ENCODE measurements at places on chromosomes 16 and 17.

GRCh38 chr17:10149573-10150399, 48.6 kb downstream of the GAS7 start:
- peak; percentile 29 for DNase-seq

DNA sequence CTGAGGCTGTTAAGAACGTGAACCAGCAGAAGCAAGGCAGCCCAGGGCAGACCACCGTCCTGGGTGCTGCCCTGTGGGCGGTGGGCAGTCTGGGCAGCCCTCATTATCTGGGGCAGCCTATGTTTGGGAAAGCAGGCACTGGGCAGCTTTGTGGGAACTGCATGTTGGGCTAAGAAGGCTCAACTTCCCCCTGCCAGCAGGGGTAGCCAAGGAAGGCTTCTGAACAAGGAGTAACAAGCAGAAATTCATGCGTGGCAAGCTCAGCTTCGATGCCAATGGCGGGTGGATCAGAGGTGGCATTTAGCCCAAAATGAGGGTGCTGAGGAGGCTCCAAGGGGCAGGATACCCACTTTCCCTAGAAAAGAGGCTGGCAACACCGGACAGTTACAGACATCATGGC, 42.7 kb upstream of the METRNL start:
- no peak for DNase-seq

DNA sequence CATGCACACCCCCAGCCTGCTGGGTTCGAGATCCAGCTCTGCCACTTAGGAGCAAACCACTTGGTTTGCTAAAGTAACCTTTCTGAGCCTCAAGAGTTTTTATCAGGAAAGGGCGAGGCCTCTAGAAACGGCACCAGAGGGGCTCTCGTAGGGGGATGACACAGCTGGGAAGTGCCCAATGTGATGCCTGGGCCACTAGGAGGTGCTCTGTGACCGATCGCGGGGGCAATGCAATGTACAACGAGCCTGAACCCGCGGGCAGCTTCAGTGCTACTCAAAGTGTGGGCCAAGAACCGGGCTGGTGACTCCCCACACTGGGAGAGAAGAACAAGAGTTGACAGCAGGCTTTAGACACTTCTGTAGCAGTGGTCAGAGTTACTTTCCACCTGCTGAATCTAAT, 9.4 kb downstream of the C16orf89 start:
- DNase-seq: peak; percentile 66

GRCh38 chr17:82152114-82152513, 54.1 kb upstream of the FASN start:
- DNase-seq: no peak

GRCh38 chr16:23905027-23905426, 69.2 kb downstream of the PRKCB start:
- no peak for DNase-seq

DNA sequence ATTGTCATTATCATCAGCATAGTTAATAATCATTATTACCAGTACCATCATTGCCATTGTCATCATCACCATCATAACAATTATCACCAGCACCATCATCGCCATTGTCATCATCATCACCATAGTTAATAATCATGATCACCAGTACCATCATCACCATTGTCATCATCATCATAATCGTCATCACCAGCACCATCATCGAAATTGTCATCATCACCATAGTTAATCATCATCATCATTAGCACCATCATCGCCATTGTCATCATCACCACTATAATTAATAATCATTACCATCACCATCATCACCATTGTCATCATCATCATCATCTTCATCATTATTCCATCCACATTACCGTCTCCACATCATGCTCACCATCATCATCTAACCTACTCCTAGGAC, 13.5 kb downstream of the PDILT start:
- no peak for DNase-seq

DNA sequence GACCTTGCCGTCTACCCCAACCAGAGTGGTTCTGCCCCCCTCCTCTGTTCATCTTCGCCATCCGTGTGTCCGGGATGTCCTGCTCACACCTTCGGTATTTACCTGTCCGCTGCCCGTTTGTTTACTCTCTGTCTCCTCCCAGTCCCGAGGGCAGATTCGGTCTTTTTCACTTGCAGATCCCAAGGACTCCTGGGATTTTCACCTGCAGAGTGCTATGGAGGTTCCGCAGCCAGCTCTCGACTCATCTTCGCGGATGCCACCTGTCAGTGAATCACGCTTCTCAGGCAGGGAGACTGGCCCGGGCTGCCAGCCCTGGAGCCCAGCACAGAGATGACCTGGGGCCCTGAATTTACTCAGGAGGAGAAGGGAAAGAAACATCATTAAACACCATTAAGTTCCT, 8.1 kb downstream of the CRISPLD2 start:
- no peak for DNase-seq

GRCh38 chr16:67108931-67109406, 772 bp upstream of the PHAF1 start:
- DNase-seq: no peak

- no peak for DNase-seq
Observed at GRCh38 chr17:10727192-10727591, 2.6 kb downstream of the TMEM220 start.

DNA sequence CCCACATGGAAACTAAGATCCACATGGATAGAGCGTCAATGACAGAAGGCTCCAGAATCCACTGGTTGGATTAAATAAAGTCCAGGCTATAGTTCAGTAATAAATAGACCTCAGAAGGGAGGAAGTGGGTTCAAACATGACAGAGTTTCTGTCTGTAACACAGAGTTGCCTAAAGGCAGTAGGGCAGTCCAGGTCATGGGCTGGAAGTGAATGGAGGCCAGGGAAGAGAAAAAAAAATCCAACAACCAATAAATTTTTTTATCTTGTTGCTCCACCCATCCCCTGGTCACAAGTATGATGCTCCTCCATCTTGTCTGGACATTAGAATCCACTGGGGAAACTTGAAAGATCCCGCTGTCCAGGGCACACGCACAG, 92.4 kb downstream of the RGS9 start:
- DNase-seq: no peak

GRCh38 chr17:19339341-19339815, 23.1 kb downstream of the B9D1 start:
- no peak for DNase-seq

GRCh38 chr16:49494474-49494873, 120.9 kb downstream of the C16orf78 start:
- no peak for DNase-seq

GRCh38 chr17:42225646-42226045, 31.4 kb upstream of the GHDC start:
- no peak for DNase-seq

DNA sequence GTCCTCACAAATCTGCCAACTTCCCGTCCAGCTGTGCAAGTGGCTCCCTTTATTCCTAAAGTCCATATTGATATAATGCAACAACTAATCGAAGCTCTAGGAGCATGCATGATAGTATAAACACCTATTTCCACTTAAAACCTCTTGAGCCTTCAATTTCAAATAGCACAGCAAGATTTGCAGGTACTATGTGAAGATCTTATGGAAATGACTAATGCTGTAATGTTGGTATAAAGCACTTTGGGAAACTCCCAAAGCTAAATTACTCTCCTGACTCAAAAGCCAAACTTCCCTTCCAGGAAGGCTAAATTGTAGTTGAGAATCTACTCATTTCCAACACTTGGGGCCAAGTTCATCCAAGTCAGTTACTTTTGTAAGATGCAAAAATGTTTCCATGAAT, 287.6 kb upstream of the CDH11 start:
- DNase-seq: no peak

- DNase-seq: no peak
Observed at GRCh38 chr17:78879635-78880186, 23.3 kb downstream of the CEP295NL start.

- no peak for DNase-seq
Observed at GRCh38 chr16:5870886-5871691, 773.5 kb upstream of the EEF2KMT start.

GRCh38 chr17:62675701-62676100, 48.2 kb downstream of the MRC2 start:
- no peak for DNase-seq

GRCh38 chr17:41505809-41506767, 676 bp upstream of the KRT13 start:
- DNase-seq: no peak

DNA sequence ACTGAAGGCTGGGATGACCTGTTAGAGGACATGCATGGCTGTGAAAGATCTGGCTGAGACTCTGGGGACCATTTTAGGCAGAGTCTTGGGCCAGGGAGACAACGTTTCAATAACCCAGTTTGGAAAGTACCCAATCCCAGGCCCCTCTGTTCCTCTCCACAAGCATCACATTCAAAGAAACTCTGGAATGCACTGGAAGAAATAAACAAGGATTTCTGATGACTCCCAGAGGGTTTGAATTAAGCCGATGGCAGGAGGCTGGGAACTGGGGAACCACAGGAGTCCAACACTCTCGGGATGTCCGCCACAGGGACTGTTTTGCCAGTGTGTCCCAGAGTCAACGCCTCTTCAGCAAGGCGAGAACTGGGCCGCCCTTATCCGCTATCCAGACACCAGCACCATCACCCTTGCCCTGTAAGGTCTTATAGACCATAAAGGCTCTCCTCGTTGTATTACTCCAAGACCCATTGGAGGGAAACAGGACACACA, 3.3 kb downstream of the PMP22 start:
- peak; percentile 31 for DNase-seq

DNA sequence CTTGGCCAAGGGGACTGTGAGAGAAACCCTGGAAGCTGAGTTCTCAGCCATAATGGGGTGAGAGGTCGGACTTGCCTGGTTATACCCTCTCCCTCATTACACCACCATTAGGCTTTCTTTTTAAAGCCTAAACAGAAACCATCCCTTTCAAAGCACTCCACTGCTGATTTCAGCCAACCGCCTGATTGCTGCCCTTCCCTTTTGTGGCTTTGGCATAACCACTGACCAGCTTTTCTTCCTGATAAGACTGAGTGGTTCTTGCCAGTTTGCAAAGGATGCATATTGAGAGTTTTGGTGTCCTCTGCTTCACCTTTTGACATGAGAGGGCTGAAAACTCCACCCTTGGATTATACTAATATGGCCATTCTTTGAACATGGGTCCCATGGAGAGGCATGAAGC, 308.2 kb upstream of the GOT2 start:
- no peak for DNase-seq

DNA sequence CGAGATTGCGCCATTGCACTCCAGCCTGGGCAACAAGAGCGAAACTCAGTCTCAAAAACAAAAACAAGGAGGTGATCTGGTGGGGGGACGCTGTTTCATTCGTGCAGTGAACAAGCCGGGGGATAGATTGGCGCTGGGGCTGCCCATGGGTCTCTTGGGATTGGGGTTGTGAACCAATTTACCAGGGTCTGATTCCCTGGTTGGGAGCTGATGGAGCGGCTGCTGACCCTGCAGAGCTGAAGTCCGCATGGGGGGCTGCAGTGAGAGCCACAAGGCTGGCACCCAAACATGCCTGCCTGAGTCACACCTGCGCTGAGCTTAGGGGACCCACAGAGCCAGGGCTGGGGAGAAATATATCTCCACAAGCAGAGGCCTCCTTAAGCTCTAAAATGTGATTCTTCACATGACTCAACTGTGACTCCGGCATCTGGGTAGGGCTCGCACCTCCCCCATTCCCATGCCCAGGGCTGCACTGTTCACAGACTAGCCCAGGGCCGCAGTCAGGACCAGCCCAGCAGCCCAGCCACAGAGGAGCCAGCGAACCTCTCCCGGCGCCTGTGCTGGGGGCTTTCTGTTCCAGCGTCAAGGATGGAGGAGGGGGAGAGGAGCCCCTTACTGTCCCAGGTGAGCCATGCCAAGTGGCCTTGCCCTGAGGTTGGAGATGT, 5.0 kb downstream of the TSPAN10 start:
- DNase-seq: no peak
